ENCODE measurements at places on chromosomes 12 and 14.

- DNase-seq, result no peak
Measured at GRCh38 chr14:32980178-32980901, 41.7 kb downstream of the NPAS3 start.

DNA sequence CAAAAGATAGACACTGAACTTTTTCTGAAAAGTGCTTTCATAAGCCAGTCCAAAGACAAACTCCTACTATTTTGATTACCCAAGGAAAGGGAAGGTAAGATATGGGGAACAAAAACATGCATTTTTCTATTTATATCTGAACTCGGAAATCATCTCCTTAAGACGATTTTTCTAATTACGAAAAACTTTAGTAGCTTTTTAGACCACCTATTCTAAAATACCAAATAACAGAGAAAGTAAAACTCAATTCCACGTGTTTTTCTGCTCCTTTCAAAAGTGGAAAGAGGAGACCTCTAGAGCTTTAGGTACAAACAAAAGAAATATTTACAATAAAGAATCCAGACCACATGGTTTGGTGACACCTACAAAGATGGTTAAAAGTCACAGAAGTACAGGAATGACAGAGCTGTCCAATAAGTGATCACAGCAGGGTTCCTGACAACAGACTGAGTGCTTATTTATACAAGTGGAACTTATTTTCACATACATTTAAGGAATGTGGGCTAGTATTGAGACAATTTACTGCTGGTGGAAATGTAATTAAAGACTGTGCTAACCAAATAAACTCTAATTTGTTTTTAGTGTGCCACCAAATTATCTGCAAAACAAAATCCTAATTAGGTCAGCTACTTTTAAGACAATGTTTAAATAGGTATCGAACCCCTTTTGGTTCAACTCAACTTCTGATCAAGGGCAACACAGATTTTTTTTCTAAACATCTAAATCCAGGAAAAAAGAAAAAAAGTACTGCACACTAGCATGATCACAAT, 2.4 kb downstream of the LRIG3 start:
- DNase-seq, result no peak

- DNase-seq, result no peak
Measured at GRCh38 chr14:29273513-29273912, 506.9 kb downstream of the FOXG1 start.

GRCh38 chr12:48388460-48388859, 37.7 kb upstream of the ZNF641 start:
- DNase-seq, result no peak

DNA sequence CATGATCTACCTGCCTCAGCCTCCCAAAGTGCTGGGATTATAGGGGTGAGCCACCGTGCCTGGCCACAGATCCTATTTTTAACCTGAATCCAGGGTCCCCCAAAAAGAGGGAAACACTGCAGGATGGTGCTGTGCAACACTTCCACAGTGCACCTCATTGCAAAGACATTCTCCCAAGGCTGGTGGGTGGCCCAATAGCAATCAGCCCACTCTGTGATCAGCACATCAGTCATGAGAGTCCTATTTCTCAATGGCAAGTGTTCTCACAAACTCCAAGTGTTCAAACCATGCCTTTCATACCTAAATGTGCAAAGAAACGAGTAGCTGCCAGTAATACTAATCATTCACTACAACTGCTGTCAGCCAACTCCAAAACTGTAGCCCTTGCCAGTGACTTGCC, 612.9 kb downstream of the CCER1 start:
- DNase-seq, result no peak

Measured in left hindlimb (tissue), 1 donor.